ENCODE measurements at places on chromosomes 16 and 17. TPM values are rescaled to one million over a fixed set of nuclear protein-coding genes. Genes with fewer than 3 reads are reported as not detected.

DNA sequence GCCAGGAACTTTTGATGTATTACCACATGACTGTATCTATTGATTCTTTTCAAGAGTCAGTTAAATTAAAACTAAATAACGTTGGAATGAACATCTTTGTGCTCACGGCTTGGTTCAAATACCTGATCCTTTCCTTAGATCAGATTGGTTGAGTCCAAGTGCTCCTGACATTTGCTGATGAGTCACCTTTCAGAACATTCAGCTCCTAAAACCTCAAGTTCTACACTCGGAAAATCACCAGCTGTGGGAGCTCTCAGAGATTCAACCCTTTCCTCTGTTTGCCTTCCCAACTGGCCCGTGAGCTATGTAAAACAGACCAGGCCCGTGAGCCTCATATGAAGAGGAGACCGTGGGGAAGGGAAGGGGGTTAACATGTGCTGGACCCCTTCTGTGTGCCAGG, 68.1 kb downstream of the RTN4RL1 start:
- no peaks in the 10 kb centered on the region for H3K4me1 ChIP-seq
- no peaks in the 10 kb centered on the region for H3K36me3 ChIP-seq
- no peak overlapping the region for H3K4me3 ChIP-seq
- no peaks in the 10 kb centered on the region for H3K27me3 ChIP-seq
- H3K27ac ChIP-seq = no peak overlapping the region

The RTN4RL1 gene
- total RNA-seq = 0.35 TPM

DNA sequence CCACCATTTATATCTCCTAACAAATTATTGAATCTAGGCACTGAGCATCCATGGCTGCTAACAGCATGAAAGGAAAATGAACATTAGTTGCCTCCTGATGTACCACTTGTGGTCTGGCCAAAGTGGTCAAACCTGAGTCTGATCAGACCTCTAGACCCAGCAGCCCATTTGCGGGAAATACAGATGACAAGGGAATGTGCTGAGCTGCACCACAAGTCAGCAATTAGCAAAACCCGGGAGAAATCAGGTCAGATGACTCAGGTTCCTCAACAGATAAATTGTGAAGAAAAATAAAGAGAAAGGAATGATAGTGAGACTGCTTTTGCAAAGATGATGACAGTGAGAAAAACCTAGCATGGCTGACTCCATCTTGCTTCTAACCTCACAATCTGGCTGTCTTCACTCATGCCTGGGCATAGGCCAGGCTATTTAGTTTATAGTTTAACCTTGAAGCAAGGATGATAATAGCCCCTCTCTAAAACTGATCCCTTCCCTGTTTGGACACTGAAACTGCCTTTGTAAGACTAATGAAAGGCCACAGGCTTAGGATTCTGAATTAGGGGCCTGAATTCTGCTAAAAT, 142.7 kb upstream of the ASIC2 start:
- H3K4me1 ChIP-seq = no peaks in the 10 kb centered on the region
- H3K36me3 ChIP-seq = no peaks in the 10 kb centered on the region
- H3K27me3 ChIP-seq = peaks cover 5% of the 10 kb centered on the region
- H3K27ac ChIP-seq = no peak overlapping the region

The PRR11 gene
- total RNA-seq = 109 TPM

GRCh38 chr16:50550035-50550434, 1.8 kb downstream of the NKD1 start:
- H3K36me3 ChIP-seq = no peaks in the 10 kb centered on the region
- no peak overlapping the region for H3K4me3 ChIP-seq
- no peak overlapping the region for H3K27ac ChIP-seq
- no peaks in the 10 kb centered on the region for H3K4me1 ChIP-seq

GRCh38 chr16:30998852-30999761, 11.3 kb downstream of the STX1B start:
- H3K4me1 ChIP-seq = peaks cover 24% of the 10 kb centered on the region
- H3K27me3 ChIP-seq = no peaks in the 10 kb centered on the region
- peak overlapping the region; percentile 67 for H3K4me3 ChIP-seq
- no peaks in the 10 kb centered on the region for H3K36me3 ChIP-seq

DNA sequence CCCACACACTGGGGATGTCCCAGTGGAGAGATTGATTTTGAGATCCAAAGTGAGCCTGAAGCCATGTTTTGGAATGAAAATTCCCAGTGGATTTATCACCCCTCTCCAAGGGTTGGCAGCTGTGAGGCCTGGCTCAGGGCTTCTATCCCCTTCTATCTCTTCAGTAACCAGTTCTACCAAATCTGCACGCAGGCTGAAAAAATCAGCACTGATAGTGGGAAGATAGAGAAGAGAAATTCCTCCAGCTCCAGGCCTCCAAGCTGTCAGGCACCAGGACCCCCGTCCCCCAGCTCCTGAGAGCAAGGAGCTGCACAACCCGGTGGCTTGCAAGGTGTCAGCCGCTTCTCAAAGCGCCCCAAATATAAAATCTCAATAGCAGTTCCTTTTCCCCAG, 1.0 kb downstream of the FLOT2 start:
- H3K36me3 ChIP-seq = no peaks in the 10 kb centered on the region
- DNase-seq = no peak
- H3K4me3 ChIP-seq = peak overlapping the region; percentile 80
- no peaks in the 10 kb centered on the region for H3K27me3 ChIP-seq

GRCh38 chr17:33980193-33980592, 274.9 kb upstream of the CCL2 start:
- no peak overlapping the region for H3K4me3 ChIP-seq
- H3K4me1 ChIP-seq = no peaks in the 10 kb centered on the region
- H3K27me3 ChIP-seq = no peaks in the 10 kb centered on the region
- H3K27ac ChIP-seq = no peak overlapping the region
- DNase-seq = no peak

The AARS1 gene
- 180 TPM for total RNA-seq

- H3K27me3 ChIP-seq = no peaks in the 10 kb centered on the region
- no peaks in the 10 kb centered on the region for H3K36me3 ChIP-seq
- no peak for DNase-seq
- H3K4me1 ChIP-seq = peaks cover 15% of the 10 kb centered on the region
- H3K27ac ChIP-seq = no peak overlapping the region
These were observed 20.0 kb upstream of the RASD1 start for GRCh38 chr17:17515934-17516930.

GRCh38 chr17:75267411-75268232, 3.4 kb downstream of the MIF4GD start:
- DNase-seq = no peak
- no peak overlapping the region for H3K27ac ChIP-seq
- H3K36me3 ChIP-seq = 0 out of 2 replicates have a peak, but pooled peaks cover 7% of the 10 kb centered on the region
- no peaks in the 10 kb centered on the region for H3K27me3 ChIP-seq
- H3K4me3 ChIP-seq = no peak overlapping the region

DNA sequence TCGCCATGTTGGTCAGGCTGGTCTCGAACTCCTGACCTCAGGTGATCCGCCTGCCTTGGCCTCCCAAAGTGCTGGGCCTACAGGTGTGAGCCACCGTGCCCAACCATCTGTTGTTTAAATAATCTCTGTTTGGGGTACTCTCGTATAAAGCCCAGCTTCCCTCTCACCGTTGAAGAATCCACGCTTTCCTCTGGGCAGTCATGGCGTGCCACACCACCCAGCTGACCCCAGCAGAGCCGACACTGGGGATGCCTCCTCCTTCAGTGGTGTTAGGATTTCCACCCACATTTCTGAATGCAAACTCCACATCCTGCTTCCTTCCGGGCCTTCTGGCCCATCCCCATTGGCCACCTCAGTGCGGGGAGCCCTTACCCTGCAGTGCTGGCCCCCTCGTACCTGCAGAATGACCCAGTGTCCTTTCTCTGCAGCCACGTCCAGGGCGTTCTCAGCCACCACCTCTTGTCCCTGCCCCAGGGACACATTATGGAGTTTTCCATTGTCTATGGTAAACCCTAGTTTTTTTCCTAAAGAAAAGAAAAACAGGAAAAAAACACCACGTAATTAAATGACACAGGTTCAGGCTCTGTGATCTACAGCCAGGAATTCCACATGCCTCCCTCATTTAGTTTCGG, 60.4 kb downstream of the PGS1 start:
- H3K4me1 ChIP-seq = no peaks in the 10 kb centered on the region
- no peaks in the 10 kb centered on the region for H3K27me3 ChIP-seq
- H3K36me3 ChIP-seq = no peaks in the 10 kb centered on the region
- H3K27ac ChIP-seq = no peak overlapping the region

DNA sequence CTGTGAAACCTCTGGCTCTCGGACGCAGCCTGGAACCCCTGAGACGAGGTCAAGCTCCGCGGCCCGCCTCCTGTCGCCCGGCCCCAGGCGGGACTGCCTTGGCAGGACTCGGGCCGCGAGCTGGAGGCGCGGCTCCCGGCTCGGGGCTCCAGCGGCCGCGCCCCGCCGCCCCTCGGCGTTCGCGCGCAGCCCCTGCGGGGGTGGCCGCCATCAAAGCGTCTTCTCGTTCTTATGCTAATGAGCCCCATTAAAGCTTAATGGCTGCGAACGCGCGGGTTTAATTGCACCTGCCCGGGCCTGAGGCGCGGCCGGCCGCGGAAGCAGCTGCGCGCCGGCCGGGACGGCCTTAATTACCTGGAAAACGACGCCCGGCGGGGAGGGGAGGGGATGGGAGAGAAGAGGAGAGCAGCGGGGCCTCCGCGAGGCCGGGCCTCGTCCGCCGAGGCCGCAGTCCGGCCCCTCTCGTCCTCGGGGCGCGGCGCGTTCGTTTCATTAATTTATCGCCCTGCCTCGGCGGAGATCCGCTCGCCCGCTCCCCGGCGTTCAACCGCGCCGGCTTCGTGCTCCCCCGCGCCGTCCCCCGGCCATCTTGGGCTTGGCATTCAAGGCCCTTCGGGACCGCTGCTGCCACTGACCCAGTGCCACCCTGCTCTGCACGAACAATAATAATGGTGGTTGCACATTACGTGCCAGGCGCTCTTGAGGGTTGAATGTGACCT, 19.2 kb downstream of the RAI1 start:
- peaks cover 16% of the 10 kb centered on the region for H3K36me3 ChIP-seq
- DNase-seq = no peak
- H3K27me3 ChIP-seq = no peaks in the 10 kb centered on the region
- peaks cover 33% of the 10 kb centered on the region for H3K4me1 ChIP-seq
- no peak overlapping the region for H3K4me3 ChIP-seq

GRCh38 chr16:82071421-82071820, 36.4 kb downstream of the HSD17B2 start:
- H3K4me1 ChIP-seq = no peaks in the 10 kb centered on the region
- no peak overlapping the region for H3K4me3 ChIP-seq
- H3K36me3 ChIP-seq = no peaks in the 10 kb centered on the region
- H3K27ac ChIP-seq = no peak overlapping the region
- peaks cover 38% of the 10 kb centered on the region for H3K27me3 ChIP-seq

DNA sequence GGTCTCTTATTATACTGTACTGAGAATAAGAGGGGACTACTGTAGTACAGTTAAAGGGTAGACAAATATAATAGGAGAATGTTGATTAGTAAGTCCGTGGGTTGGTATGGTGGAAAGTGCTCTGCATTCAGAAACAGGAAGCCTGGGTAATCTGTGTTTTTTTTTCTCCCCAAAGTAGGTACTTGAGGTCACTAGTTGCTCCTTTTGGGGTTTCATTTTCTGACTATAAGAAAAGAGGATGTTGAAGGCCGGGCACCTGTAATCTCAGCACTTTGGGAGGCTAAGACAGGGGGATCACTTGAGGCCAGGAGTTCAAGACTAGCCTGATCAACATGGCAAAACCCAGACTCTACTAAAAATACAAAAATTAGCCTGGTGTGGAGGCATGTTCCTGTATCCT, 42.0 kb upstream of the MMD start:
- H3K36me3 ChIP-seq = no peaks in the 10 kb centered on the region
- H3K27me3 ChIP-seq = no peaks in the 10 kb centered on the region
- no peak for DNase-seq
- H3K4me1 ChIP-seq = peaks cover 16% of the 10 kb centered on the region
- no peak overlapping the region for H3K4me3 ChIP-seq
- H3K27ac ChIP-seq = no peak overlapping the region

DNA sequence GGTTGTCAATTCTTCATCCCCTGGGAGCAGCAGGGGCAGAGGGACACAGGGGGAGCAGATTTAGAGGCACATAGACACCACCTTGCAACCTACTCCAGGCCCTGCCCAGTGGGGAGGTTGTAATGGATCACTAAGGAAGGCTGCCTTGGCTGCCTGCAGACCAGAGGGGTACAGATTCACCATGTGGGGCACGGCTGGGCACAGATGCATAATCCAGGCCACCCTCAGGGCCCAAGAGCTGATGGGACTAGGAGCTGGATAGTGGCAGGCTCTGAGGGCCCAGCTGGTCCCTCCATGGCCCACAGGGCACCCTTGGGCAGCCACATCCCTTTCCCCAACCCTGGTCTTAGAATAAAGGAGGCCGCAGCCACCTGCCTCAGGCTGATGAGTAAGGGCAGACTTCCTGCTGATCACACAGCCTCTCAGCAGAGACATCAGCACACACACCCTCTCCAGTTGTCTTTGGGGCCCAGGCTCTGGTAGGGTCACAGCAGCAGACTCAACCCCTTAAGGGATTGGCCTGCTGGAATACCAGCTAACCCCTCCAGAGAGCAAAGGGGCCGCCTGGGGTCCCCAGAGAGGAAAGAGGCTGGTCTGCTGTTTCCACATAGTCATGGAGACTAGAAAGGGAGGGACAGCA, 224.9 kb downstream of the GSG1L start:
- DNase-seq = no peak
- H3K36me3 ChIP-seq = no peaks in the 10 kb centered on the region
- no peak overlapping the region for H3K4me3 ChIP-seq
- H3K4me1 ChIP-seq = no peaks in the 10 kb centered on the region

- H3K27ac ChIP-seq = peak overlapping the region; percentile 86
- no peaks in the 10 kb centered on the region for H3K27me3 ChIP-seq
- peak; percentile 80 for DNase-seq
- no peaks in the 10 kb centered on the region for H3K36me3 ChIP-seq
- H3K4me1 ChIP-seq = peaks cover 47% of the 10 kb centered on the region
These were observed 79.2 kb upstream of the LGALS9 start for GRCh38 chr17:27551701-27552248.

- H3K4me1 ChIP-seq = no peaks in the 10 kb centered on the region
- no peaks in the 10 kb centered on the region for H3K36me3 ChIP-seq
- no peak overlapping the region for H3K27ac ChIP-seq
These were observed 30.9 kb downstream of the SOCS1 start for GRCh38 chr16:11224894-11225676.

GRCh38 chr17:61351745-61352407, 47.8 kb upstream of the TBX2 start:
- H3K4me3 ChIP-seq = no peak overlapping the region
- no peaks in the 10 kb centered on the region for H3K36me3 ChIP-seq
- DNase-seq = no peak
- H3K4me1 ChIP-seq = peaks cover 14% of the 10 kb centered on the region

- H3K27ac ChIP-seq = no peak overlapping the region
- H3K27me3 ChIP-seq = no peaks in the 10 kb centered on the region
- H3K4me1 ChIP-seq = no peaks in the 10 kb centered on the region
These were observed 461.7 kb upstream of the DYNLRB2 start for GRCh38 chr16:80079072-80079471.

The SOX9 gene
- total RNA-seq = 21.7 TPM

GRCh38 chr16:65181071-65181561, 59.3 kb upstream of the CDH11 start:
- no peaks in the 10 kb centered on the region for H3K36me3 ChIP-seq
- H3K27ac ChIP-seq = no peak overlapping the region
- H3K27me3 ChIP-seq = no peaks in the 10 kb centered on the region
- H3K4me3 ChIP-seq = no peak overlapping the region

The ZNF597 gene
- total RNA-seq = 1.5 TPM

Data from PC-9 (cell line).